ENCODE measurements at places on chromosomes 3 and 15.

- no peak for DNase-seq
Observed at GRCh38 chr3:112689385-112689784, 48.4 kb upstream of the CCDC80 start.

- no peak for DNase-seq
Observed at GRCh38 chr15:37015035-37015434, 85.3 kb downstream of the MEIS2 start.

- no peak for DNase-seq
Observed at GRCh38 chr3:9786209-9786739, 6.0 kb downstream of the TADA3 start.

DNA sequence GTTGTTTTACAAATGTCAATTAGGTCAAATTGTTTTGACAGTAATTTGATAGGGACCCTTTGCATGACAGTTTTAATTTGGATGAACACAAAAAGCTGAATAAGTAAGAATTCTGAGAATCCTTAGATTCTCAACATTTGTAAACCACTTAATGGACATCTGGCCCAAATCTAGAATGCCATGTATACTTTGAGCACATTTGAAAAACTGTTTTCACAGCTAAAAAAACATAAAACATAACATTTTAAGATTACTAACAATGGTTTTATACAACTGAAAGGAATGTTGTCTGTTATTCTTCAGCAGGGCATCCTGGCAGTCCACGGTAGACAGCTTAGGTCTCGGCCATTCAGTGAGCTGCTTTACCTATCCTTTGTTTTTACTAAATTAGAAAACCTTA, 34.5 kb upstream of the TM2D3 start:
- DNase-seq, result no peak

GRCh38 chr3:124206225-124207055, 214.5 kb upstream of the ROPN1 start:
- no peak for DNase-seq

GRCh38 chr3:137121704-137122314, 164.0 kb downstream of the IL20RB start:
- DNase-seq, result no peak

DNA sequence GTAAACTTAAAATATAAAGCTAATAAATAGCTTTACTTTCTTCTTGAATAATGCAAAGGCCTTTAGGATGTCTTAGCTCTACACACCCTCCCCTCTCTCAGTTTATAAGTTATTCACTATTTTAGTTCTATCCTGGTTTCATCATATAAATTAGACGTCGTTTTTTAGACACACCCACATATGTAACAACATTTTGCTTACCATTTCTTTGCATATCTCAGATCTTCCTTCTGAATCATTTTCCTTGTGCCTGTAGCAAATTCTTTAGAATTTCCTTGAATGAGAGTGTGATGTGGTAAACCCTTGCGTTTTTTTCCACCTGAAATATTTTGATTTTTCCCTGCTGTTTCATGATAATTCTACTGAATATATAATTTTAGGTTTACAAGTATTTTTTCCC, 2.5 kb upstream of the DAZL start:
- no peak for DNase-seq

- no peak for DNase-seq
Observed at GRCh38 chr3:129618186-129618820, 11.8 kb upstream of the PLXND1 start.

GRCh38 chr3:58556761-58557221, 19.8 kb upstream of the ACOX2 start:
- DNase-seq, result no peak

DNA sequence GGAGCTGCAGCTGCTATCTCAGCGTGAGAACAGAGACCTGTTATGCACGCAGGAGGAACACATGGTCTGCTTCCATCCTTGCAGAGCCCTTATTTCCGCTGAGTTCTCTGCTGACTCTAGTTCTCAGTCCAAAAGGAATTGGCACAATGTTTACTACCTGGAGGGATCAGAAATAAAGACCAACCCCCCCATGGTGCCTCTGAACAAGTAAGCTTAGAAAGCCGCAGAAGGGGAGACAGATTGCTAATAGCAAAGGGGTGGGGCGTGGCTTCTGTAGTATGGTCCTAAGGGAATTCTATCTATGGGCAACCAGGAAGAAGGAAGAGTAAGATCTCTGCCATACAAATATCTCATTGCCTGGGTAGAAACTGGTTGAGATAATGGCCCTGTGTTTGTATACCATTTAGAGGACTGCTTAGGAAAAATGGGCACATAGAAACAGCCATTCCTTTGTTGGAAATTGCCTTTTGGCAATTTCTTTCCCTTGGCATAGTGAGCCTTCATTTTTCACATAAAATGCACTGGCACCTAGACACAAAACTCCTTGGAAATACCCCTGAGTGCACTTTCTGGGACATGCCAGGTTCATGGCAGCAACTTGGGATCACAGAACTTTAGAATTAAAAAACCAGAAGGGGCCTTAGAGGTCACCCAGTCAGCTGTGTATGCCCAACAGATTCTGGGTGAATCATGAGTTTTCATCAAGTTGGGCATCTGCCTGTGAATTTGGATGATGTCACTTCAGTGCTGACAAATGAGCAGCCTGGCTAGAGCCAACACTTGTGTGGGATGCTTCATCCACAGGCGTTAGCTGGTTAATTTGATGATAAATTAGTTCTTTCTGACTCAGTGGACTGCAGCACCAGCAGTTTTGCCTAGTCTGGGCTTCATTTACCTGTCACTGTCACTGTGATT, 57.4 kb upstream of the STXBP5L start:
- no peak for DNase-seq
